ENCODE measurements at places on chromosomes 11 and 22.

DNA sequence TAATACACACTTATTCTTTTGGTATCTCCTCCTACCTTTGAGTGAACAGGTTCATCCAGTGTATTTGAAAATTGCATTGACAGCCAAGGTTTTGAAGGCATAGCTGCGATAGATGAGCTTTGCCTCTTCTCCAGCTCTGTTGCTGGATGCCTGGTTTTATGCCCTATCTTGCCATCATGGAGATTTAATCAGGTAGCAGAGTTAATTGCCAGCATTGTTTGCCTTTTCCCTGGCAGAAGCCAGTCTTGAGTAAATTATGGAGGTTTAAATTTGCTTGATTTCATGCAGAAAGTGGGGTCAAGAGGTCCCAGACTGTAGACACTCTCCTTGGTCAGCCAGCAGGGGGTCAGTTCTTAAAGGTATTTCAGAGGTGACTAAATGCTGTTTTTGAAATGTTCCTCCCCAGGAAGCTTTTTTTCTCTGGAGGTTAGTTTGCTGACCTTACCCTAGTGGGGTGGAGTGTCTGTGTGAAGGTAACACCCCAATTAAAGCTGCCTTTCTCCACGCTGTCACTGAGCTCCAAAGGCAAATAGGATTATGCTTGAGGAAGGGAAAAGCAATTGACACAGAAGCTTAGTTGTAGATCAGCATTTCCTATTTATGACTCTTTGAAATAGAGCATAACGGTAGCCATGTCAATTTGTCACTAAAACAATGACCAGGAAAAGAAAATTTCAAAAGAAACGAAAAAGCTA lies 96.0 kb downstream of the EXT2 start:
- no peak for DNase-seq

GRCh38 chr11:109554951-109555350 lies 133.0 kb downstream of the C11orf87 start:
- no peak for DNase-seq

DNA sequence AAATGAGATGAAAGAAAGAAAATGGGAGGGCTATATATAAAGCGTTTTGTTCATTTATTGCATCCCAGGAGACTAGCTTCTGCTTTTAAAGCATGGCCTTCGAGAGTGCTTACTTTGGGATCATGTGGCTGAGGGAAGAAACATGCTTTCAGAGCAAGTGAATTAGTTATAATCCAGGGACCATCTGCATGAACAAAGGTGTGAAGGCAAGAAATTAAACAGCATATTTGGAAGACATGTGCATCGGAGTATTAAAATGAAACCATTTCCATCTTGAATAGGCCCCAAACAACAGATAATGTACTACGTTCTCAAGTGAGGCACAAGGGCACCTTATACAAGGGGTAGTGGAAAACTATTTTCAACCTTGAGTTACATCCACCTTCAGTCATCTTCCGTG lies 51.4 kb downstream of the ZBTB44 start:
- no peak for DNase-seq

DNA sequence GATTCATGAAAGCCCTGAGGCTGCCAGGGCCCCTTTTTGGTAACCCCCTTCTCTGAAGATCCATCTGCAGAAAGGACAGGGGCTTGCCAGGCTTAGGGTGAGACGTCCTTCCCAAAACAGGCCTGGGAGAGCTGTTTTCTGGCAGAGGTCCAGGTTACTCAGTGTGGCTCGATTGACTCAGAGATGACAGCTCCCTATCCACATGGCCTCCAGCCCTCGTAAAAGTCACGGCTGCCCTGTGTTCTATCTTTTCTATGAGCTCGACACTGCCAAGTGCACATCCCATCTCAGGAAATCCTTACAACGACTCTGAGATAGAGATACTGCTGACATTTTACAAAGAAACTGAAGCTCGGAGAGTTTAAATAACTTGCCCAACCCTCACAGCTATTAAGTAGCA lies 20.4 kb downstream of the ADAMTS8 start:
- no peak for DNase-seq

DNA sequence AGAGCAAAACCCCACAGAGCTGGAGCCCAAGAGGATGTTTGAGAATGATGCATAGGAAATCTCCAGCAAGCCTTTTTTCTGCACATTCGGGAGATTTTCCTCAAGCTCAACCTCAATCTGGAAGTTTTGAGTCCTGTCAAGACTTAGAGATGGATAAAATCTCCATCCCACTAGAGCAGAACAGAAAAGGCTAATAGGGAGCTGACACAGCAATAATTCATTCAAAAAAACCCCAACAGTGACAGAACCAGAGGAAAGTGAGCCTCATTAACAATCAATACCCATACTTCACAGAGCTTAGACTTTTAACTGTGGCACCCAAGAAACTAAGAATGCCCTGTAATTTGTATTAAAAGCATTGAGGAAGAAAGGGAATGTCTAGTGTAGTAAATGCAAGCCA lies 115.9 kb upstream of the BDNF start:
- DNase-seq = no peak

DNA sequence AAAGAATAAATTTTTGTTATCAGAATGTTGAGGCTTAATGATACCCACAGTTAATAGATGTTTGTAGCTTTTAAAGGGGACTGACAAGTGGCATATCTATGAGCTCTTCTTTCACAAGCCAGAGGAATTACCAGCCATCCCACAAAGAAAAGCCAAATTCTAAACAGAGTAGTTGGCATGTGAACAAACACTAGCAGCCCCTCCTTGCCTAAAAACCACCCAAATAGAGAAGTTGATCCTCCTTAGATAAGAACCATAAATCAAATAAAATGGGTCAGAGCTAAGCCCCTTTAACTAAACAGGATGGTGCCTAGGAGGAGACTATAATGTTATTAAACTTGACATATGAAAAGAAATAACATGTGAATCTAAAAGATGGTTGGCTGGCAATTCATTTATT lies 11.4 kb downstream of the LPXN start:
- peak; percentile 12 for DNase-seq

Data from Jurkat, Clone E6-1 (cell line).